H4 (cell line): ENCODE measurements at places on chromosomes 16 and 17.

GRCh38 chr16:86575754-86576557, 2.4 kb upstream of the FOXL1 start:
- DNase-seq = peak; percentile 82

DNA sequence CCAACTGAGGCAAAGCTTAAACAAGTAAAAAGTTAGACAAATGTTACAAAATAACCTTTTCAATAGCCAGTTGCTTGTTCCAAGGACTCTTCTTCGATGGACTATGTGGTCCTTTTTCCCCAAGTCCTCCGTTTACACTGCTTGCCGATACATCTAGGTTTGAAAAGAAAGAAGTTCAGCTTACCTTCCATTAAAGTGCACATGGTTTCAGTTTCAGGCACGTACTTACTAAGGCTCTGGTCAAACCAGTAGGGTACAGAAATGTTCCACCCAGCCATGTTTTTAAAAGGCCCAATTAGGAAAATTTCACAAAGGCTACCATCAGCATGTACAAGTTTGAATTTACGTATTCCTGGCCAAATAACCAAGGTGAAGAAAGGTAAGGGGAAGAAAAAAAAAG, 2.1 kb downstream of the SRSF2 start:
- DNase-seq = peak; percentile 54

DNA sequence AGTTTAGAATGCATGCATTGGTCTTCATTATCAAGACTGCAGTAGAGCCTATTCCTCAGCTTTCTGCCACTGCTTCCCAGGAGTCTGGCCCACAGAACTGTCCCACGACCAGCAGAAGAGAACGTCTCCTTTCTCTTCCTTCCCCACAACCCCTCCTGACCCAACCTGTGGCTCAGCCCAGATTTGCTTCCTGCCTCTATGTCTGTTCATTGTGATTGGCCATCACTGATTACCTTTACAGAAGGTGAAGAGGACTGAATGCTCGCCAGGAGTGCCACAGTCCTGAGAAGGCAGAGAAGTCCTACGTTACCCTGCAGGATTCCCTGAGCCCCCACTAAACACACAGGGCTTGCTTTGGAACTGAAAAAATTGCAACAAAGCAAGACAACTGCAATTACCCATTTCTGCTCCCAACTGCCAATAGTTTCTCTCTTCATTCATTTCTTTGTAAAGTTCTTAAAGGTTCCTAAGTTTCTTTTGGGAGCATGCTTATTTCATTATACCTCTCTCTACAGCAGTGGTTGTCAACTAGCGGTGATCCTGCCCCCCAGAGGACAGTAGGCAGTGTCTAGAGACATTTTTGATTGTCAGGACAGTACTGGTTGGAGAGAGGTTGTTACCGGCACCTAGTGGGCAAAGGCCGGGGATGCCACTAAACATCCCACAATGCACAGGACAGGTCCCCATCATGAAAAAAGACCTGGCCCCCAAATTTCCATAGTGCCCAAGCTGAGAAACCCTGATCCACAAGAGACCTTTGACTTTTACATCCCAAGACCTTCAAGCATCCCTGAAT, 4.5 kb upstream of the NAT9 start:
- peak; percentile 64 for DNase-seq

DNA sequence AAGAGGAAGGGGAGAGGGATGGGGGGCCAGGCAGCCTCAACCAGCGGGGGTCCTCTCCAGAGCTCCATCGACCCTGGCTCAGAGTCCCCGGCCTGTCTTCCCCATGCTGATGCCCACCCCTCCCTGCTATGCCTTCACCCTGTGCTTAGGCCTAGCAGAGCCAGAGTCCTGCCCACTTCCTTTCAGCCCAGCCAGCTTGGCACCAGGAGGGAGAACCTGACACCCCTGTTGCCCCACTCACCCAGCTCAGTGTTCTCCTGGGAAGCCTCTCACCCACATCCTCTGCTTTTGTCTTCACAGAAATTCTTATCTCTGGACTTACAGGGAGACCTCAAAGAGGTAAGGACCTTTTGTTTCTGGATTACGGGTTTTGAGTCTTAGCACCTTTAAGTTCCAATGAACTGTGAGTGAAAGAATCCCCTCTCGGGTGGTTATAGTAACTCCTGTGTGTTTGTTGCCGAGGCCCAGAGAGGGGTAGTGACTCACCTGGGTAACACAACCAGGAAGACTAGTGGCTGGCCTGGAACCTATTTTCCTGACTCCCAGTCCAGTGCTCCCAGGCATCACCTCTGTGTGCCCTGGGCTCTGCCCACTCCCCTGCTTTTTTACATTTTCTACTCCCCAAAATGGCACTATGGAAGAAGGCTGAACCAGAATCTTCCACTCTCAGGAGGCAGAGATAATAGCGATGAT, 53.3 kb downstream of the CES1 start:
- DNase-seq = no peak

- DNase-seq = no peak
Observed at GRCh38 chr17:39225308-39225958, at the start of gene STAC2. TSS of gene STAC2 (minus strand) at chr17:39225945. CDS start at chr17:39225502, 443 bp downstream.

DNA sequence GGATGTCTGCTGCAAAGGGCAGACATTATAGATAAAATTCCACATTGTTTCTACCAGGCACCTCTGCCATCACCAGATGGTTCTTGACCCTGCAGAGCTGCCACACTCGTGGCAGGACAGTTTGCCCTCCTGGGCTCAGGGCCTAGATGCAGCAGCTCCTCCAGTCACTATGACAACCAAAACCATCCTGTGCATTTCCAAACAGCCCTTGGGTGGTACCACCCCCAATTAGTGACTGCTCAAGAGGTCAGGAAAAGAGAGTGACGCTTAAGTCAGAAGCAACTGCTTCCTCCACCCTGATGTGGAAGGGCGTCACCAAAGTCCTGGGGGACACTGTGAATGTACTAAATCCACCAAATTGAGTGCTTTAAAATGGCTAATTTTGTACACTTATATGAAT, 109.2 kb downstream of the C16orf95 start:
- DNase-seq = no peak
